ENCODE measurements at places on chromosomes 5 and 9.

DNA sequence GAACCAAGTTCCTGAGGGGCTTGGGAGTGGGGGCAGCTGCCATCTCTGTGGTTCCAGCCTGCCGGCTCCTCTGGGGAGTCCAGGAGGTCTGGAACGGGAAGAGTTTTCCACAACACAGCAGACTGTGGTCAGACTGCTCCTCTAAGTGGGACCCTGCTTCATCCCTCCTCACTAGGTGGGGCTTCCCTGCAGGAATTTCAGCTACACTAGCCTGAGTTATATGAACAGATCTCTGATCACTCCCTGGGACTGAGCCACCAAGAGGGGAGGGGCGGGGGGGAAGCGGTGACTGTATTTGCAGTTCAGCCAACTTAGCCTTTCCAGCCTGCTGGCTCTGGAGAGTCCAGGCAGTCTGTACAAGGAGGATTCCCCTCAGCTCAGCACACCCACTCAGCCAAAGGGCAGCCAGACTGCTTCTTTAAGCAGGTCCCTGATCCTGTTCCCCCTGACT is 19.4 kb downstream of the DTWD2 start:
- no peak for DNase-seq

DNA sequence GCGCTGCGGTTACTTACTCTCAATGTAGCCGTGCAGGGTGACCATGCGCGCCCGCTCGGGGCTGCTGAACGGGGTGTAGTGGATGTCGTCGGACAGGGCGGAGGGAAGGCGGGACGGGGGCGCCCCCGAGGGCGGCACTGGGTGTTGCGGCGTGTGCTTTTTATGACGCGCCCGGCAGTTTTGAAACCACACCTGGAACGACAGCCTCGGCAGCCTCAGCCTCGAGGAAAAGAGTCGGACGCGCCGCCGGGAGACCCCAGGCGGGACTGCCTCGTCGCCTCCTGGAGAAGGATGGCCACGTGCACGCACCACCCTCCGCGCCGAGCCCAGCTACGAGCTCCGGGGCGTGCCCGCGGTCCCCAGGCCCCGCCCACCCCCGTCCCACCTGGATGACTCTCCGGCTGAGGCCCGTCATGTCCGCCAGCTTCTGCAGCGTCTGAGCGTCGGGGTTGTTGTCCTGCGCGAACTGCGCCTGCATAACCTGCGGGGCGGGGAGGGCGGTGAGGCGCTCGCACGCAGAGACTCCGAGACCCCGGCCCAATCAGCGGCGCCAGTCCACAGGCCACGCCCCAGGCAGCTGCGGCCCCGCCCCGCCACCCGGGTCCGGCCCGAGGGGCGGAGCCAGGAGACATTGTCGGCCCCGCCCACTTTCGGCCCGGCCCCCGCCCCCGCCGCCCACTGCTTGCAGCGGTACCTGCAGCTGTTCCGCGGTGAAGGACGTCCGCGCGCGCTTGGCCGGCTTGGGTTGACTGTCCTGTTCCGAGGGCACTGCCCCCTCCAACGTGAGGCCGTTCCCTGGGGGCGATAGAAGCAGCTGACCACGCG is 15.0 kb downstream of the LHX6 start:
- DNase-seq: peak; percentile 38

GRCh38 chr9:120710110-120710981 is 3.9 kb downstream of the MEGF9 start:
- no peak for DNase-seq

DNA sequence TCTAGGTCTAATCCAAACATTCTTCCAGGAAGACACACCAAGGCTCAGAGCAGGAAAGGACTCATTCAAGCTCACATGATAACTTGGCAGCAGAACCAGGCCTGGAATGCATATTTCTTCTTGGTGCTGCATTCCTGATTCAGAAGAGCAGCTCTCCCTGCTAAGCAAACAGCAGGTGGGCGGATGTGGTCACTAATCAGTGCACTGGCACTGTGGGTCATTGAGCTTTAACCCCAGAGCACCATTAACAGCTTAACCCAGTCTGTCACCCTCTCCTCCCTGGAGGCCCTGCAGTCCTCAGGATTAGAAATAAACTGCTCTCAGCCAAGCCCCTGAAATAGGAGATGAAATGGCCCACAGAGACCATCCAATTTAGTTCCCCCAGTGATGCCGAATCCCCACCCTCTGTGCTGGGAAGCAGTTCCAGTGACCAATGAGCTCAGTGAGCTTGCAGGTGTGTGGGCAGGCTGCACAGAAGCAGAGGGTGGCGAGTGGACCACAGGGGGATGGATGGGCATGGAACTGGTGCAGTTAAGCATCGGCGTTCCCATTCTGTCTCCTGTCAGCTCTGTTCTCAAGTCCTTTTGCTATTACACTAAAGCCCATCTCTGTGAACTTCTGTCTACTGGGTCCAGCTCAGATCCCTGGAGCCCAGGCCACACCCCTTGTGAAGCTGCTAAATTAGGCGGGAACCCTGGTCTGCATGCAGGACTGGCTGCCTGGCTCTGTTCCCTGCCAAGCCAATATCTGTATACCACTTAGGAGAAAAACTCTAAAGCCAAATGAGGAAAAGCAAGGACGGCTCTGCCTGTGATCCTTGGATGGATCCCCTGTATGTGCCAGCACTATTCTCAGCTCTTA is 16.6 kb upstream of the MEGF9 start:
- no peak for DNase-seq
